ENCODE measurements at places on chromosomes 4 and X.

DNA sequence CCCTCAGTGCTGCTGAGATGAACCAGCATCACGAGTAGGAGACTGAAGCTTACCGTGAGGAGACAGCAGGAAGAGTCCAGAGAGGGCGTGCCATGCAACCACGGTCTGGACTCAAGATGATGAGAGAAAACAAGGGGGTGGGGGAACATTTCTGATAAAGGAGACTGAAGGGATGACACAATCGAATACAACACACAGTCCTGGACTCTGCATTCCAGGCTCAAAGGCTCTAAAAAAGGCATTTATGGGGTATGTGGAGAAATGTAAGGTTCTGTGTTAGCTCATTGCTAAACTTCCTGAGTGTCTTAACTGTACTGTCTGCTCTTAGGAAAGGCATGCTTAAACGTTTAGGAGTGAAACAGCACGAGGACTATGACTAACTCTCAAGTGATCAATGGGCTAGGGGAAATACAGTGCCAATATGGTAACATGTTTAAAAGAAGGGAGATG, 20.6 kb upstream of the IRAK1 start:
- DNase-seq, result no peak

GRCh38 chr4:82848706-82849105, 42.2 kb downstream of the SEC31A start:
- DNase-seq, result no peak

DNA sequence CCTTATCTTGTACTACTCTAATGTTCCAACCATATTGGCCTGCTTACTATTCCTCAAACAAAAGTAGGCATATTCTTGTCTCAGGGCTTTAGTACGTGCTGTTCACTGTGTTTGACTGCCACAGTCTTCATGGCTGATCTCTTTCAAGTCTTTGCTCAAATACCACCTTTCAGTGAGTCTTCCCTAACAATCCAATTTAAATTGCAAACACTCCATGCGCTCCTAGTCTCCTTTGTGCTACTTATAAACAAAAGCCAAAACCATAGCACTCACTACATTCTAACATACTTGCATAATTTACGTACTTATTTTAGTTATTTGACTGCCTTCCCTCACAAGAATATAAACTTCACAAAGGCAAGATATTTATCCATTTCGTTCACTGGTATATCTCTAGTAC, 1.7 kb upstream of the ART3 start:
- no peak for DNase-seq

DNA sequence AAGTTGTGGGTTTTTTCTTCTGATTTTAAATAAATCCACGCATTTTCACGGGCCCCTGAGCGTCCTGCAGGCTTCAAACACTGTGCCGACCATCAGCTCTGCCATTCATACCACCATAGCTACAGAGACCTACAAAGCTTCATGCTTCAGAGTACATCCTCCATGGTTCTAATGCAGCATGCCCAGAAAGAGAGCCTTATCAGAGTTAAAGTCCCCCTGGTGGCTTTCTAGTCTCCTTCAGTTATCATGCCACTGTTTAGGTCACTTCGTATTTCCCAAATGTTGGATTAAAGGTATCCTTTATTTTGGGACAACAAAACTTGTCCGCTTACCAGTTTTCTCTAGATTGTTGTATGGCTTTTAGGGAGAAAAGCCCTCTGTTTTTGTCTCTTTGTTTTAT, 66.7 kb upstream of the VCX2 start:
- no peak for DNase-seq

GRCh38 chrX:39883666-39884065, 214.1 kb downstream of the BCOR start:
- DNase-seq, result no peak

GRCh38 chrX:17674601-17675000, 62.7 kb upstream of the SCML1 start:
- DNase-seq, result no peak

DNA sequence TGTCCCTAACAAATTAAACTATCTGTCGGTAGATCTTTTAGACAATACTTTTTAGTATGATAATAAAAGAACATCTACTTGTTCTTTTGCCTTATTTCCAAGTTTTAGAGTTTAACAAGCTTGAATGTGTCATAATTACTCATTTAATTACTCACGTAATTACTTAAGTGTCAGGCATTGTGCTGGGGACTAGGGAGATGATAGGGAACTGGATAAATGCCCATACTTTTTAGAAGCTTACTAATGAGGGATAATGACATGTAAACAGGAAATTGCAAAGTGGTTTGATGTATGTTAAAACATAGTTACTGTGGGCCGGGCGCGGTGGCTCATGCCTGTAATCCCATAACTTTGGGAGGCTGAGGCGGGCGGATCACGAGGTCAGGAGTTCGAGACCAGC, 158.3 kb downstream of the DMD start:
- no peak for DNase-seq

DNA sequence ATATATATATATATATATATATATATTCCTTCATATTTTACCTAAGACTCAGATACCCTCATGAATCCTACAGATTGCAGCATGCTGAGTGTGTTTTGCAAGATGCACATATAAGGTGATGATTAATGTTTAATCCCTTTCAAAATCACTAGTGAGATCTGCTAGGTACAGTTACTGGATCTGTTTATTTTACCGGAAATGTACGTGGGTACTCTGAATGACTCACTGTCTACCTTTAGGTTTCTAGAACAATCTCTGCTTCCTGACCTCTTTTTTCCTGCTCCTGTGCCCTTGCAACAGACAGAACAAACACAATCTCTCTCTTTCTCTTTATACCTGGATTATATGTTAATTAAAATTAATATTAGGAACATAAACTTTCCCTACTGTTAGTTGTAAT, 379.6 kb downstream of the FAM133A start:
- peak; percentile 1 for DNase-seq

DNA sequence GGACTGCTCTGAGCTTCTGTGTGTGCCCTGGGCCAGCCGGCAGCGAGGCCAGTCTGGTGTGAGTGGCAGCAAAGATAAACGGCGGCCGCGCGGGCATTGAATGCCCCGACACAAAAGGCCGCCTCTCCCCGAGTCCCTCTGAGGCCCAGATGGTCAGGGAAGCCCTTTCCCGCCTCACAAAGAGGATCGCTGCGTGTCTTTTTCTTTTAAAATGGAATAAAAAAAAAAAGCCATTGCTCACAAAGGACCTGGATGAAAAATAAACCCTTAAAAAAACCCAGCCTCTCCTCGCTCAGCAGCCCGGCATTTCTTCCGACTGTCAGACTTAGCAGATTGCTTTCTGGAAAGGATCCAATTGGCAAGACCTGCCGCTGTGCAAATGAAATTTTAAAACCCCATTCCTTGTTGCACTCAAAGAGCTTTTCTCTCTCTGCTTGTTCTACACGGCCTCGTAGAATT, 578.7 kb downstream of the BCOR start:
- no peak for DNase-seq

- no peak for DNase-seq
Measured at GRCh38 chr4:159150821-159151390, 48.0 kb downstream of the RAPGEF2 start.

DNA sequence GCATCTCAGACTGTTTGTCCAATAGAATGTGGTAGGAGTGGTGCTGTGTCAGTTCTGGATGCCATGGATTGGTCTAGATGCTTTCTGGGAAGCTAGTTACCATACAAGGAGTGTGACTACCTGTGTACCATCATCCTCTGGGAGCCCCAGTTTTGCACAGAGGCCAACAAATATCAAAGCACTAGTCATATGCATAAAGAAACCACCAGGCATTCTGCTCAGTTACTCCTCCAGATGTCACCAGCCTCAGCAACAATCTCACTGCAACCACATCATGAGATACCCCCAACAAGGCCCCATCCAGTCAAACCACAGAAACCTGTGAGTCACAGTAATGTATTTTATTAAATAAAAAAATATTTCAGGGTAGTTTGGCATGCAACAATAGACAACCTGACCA, 435.8 kb upstream of the CPEB2 start:
- no peak for DNase-seq

- no peak for DNase-seq
Measured at GRCh38 chr4:25065932-25066590, 35.3 kb upstream of the LGI2 start.

GRCh38 chrX:118271775-118272174, 74.1 kb upstream of the WDR44 start:
- DNase-seq, result no peak
